ENCODE measurements at places on chromosomes 3 and 15.

- DNase-seq = no peak
These were observed 347.8 kb downstream of the MFSD1 start for GRCh38 chr3:159149633-159150032.

DNA sequence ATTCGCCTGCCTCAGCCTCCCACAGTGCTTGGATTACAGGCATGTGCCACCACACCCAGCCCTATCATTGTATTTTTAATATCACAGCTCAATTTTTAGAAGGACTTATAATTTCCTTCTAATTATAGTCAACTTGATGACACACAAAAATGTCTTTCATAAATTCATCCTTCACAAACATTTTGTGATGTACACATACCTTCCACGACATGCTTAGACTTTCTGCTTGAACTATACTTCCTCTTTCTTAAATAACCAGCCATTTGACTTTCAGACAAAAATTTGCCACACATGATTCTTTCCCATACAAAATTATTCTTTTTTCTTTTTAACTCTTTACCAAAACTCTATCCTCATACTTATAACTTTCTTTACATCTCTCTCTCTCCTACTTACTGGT lies 48.4 kb upstream of the CCK start:
- no peak for DNase-seq

GRCh38 chr3:133268726-133269134 lies 131.1 kb upstream of the BFSP2 start:
- DNase-seq = no peak

DNA sequence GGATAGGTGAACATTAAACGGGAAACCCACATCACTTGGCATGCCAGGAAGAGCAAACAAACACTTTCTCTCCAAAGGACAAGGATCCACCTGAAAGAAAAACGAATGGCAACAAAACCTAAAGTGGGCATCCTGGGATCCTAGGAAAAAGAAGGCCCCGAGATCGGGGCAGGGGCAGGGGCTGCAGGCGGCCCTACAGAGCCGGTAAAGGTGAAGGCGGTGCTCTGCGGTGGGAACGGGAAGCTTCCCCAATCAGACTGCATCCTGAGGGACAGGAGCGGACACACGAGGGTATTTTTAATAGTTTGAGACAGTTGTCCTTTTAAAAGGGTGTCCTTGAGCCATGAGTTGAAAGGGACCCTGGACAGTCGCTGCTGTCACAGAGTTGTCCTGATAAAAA lies 24.9 kb upstream of the GABRA5 start:
- no peak for DNase-seq

- no peak for DNase-seq
These were observed 21.8 kb upstream of the DAPK2 start for GRCh38 chr15:64068133-64068532.

DNA sequence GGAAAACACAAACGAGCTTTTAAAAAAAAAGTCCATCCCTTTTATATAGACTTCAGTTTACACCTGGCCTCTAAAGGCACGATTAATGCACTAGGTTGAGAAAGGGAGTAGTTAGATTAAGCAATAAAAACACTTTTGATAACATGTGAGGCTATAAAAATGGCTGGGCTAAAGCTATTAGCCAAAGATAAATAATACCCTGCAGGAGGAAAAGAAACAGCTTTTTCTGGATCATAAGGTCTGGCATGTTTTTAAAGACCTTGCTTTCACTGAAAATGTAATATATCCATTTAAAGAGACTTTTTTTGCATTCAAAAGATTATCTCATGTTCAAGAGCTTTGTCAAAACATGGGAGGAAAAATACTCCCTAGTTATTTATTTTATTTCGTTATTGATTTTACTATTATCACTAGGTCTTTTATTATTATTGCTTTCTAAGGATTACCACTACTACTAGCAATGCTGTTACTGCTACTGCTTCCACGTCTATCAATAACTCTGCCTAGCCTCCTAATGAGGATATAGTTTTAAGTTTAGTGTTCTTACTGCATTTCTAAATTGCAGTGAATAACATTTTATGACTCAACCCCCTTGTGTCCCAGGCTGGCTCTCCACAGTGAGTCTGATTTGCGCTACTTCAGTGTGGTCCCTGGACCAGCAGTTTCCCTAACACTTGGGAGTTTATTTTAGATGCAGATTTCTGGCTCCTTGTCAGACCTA lies 93.4 kb downstream of the THRB start:
- no peak for DNase-seq

- no peak for DNase-seq
These were observed 194.5 kb downstream of the RPLP1 start for GRCh38 chr15:69647142-69647513.

DNA sequence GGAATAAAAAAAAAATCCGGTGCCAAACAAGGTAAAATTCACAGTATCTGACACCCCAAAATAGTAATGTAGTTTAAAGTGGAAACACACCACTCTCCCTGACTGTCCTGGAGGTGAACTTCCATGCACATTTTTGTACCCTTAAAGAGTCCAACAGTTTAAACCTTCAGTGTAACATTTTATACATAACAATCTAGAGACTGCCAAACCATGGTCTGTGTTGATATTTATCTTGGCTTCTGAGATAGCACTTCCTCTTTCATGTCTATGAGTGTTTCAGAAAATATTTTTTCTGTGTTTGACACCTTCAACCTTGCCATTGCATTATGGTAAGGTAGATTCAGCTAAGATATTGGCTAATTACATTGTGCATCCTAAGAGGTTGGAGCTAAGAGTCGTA lies 13.9 kb downstream of the TMEM45A start:
- no peak for DNase-seq

DNA sequence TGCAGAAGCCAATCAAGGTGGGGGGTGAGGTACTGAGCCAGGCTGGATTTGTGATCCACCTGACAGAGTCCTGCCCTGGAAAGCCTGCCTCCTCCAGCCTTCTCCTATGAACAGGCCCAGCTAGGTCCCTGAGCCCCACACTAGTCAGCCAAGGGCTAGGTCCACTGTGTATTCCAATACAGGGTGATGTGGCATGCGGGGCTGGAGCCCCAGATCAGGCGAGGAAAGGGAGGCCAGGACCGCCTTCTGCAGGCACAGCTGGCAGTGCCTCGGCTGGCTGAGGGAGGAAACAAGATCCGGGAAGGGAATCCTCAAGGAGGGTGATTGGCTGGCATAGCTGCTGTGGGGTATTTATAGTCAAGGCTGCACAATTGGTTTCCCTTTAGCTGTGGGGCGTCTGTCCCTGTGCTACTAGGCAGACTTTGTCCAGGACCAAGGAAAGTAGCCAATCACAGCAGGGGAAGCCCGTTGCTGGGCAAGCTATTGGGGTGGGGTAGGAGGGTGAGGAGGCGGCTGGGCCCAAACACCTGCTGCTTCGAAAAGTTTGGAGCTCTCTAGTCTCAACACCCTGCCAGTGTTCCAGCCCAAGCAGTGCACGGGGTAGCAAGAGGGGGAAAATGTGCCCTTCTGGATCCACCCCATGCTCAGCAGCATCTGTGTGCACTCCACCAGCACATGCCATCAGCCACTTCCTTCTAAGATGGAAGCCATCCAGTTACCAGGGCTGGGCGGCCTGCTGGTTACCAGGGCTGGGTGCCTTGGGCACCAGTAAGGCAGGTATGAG lies 5.9 kb downstream of the KY start:
- no peak for DNase-seq

GRCh38 chr15:61380270-61380669 lies 151.2 kb upstream of the RORA start:
- DNase-seq = no peak

- no peak for DNase-seq
These were observed 66.4 kb upstream of the CFAP20DC start for GRCh38 chr3:59116233-59116537.

GRCh38 chr3:118981494-118982134 lies 53.0 kb downstream of the IGSF11 start:
- no peak for DNase-seq

DNA sequence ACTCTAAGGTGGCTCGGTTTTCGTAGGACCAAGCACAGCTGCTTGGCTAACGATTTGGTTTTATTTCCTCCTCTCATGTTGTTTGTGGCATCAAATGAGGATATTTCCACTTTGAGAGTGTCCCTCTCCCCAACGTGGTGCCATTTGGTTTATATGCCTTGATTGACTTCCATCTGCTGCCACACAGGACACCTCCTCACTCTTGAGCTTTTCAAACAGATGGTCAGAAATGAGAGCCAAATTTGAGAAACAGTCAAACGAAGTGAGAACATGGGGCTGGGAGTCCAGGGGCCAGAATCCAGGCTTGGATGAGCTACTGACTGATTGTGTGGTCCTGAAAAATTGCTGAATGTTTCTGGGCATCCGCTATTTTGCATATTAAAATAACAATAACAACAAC lies 43.5 kb downstream of the CEMIP start:
- DNase-seq = no peak

DNA sequence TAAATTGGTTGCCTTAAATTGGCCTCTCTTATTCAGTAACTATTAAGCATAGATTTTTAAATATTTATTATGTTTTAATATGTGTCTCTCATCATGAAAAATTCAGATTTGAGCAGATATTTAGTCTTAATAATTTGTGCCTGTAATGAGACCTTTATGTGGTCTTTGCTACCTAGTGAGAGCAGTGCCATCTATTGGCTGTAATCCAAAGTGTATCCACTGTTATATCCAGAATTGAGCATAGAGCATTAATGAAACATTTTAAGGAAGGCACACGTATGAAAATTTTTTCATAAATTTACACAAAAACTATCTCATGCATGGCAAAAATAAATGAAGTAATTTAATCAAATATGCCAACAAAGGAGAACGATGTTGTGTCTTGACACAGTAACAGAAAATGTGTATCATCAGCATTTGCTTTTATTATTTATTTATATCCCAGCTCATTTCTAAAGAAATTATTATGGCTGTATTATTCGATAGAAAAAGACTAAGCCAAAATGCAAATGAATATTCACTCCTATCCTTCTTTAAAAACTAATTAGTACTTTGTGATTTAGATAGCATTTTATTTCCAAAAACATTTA lies 203.5 kb downstream of the RSRC1 start:
- no peak for DNase-seq

GRCh38 chr3:162629372-162629771 lies 1132.8 kb downstream of the OTOL1 start:
- no peak for DNase-seq

GRCh38 chr3:100613721-100614390 lies 4.5 kb downstream of the ADGRG7 start:
- DNase-seq = no peak

DNA sequence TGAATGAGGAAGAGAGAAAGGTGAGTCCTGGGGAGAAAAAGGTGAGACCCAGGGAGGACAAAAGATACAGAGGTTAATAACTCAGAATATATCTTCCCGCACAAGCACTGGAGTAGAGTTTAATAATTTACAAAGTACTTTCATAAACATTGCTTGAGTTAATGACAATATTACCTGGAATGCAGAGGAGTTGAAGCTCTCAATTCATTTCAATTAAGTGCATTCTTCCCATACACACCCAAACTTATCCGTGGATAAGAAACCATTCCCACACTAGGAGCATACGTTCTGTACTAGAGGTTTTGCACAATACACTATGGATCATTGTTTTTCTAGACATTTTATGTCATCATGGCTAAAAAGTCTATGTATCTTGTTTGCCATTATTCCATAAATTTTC lies 23.3 kb upstream of the KNG1 start:
- DNase-seq = no peak

DNA sequence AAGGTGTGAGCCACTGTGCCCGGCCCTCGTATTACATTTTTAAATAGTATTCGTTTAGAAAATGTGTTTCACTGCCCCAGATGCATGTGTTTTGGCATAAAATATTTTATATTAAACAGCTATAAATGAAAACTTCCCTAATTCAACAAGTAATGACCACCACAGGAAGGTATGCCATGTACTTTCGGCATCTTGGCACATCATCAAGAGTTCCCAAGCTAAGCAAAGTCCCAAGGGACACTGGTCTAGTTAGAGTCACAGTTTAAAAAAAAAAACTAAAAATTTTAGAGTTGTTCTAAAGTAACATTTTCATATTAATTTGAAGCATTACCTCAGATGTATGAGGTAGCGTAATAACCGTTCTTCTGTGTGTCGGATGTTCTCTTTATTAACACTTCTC lies 15.6 kb upstream of the ARPP19 start:
- no peak for DNase-seq

- DNase-seq = no peak
These were observed 687 bp downstream of the GPR176 start for GRCh38 chr15:39919411-39919747.

DNA sequence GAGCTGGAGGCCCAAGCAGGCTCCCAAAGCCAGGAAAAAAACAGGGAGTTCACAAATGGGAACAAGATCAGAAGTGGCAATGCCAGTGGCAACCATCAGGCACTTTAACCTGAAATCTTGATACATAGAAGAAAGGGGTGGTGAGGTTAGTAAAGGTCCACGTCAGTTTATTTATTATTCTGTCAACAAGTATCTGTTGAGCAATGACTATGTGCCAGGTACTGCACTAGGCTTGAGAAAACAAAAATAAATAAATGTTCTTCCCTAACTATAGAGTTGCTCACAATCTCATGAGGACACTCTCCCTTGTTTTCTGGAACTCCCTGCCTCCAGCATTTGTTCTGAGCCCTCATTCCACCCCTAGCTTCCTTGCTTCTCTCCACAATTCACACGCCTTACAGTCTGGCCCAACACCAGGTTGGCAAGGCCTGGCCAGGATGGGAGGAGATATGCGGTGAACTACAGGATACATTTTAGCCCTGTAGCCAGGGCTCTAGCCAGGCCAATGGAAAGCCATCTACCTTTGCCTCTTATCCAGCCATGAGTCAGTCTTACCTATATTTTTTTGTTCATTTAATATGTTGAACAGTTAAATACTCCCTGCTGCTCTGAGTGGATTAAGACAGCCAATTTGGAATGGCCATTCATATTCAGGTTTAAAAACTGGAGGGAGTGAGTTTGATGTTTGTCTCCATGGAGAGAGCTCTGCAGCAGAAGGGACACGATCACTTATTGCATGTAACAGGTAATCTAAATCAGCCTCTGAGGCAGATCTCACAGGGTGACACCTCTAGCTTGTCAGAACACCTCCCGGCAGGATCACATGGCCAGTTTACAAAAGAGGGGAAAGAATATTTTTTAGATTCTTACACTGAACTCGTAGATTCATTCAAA lies 161.9 kb upstream of the ATP11B start:
- DNase-seq = no peak

- DNase-seq = no peak
These were observed 2.5 kb upstream of the OGG1 start for GRCh38 chr3:9747267-9747666.

Data from stimulated activated CD4-positive, alpha-beta T cell treated with anti-CD3 and anti-CD28 coated beads, Interleukin-12 subunit alpha, Interleukin-12 subunit beta, amount 100 ng/mL, for 48 hours (primary cell).